MV-4-11 (cell line): ENCODE measurements at places on chromosomes 3 and 15.

GRCh38 chr3:55189359-55189801, 261.5 kb upstream of the LRTM1 start:
- no peak for DNase-seq

GRCh38 chr3:128725547-128726022, 398 bp upstream of the RAB7A start:
- no peak for DNase-seq

DNA sequence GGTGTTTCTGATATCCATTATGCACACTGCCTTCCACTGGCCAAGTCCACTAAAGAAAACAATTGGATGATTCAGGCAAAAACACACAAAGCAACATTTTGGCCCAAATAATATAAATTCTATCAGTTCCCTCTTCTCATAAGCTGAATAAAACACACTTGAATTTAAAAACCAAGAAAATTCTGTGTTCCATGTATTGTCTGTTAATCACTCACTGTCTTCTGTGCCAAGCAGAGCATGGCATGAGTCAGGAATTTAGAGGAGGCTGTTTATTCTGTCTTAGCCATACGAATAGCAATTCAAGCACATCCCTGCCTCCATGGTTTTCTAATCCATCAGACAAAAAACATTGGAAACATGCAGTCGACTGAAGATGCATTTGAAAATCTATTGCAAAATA, 215.6 kb upstream of the UMPS start:
- no peak for DNase-seq

DNA sequence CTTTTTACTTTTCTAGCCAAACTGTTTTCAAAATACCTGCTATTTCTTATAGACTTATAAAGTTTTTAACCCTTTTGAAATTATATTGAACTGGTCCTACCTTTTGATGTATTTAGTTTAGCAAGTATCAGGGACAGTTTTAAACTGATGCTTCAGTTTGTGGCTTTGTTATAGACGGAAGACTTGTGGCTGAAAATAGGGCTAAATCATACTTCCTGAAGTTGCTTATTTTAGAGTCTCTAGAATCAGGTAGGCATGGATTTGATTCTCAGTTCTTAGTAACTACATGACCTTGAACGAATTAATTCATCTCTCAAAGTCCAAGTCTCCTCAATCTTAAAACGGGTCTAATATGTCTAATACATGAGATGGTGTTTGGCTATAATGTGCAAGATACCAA, 322.8 kb downstream of the RAP2B start:
- no peak for DNase-seq

DNA sequence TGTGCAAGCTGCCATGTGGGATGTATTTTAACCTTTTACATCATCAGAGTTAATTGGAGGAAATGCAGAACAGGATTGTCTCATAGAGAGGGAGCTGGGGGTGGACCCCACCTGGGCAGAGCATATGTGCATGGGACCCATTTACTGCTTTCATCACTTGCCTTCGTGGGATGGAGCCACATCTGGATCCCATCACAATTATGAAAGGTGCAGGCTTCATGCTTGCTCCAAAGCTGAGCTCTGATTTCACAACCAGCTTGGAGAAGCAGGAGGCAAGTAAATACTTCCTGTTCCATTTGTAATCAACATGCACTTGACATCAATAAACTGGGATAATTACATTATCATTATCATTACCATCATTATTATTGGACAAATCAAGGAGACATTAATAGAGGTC, 161.9 kb downstream of the ALDH1A2 start:
- no peak for DNase-seq

GRCh38 chr3:123336441-123336851, 112.4 kb downstream of the ADCY5 start:
- no peak for DNase-seq

- DNase-seq, result no peak
Measured at GRCh38 chr3:51024765-51025632, 350.3 kb downstream of the DOCK3 start.

DNA sequence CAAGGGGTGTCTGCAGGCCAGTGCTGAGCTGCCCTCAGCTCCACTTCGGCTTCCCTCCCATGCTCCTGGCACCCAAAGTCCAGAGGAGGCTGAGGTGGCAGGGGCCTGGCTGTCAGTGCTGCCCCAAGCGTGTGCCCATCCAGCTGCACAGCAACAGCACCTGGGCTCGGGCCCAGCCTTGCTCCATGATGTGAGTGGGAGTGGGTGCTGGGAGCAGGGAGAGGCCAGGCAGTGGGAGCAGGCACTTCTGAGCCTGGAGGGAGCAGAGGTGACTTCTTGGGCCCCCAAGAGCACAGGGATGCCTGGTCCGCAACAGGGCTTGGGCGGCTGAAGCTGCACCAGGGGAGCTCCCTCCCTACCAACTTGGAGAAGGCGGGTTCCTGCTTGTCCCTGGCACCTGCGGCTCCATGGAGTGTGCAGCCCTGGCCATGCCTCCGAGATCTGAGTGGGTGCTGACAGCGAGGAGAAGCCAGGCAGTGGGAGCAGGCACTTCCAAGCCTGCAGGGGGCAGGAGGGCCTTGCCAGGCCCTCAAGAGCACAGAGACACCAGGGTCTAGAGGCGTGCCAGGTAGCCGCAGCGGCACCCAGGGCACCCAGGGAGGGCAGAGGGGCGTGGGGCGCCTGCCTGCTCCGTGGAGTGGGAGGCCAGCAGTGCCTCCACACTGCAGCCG, 366.7 kb upstream of the SGO1 start:
- no peak for DNase-seq

GRCh38 chr15:44573386-44573785, 36.4 kb downstream of the EIF3J start:
- DNase-seq, result no peak

DNA sequence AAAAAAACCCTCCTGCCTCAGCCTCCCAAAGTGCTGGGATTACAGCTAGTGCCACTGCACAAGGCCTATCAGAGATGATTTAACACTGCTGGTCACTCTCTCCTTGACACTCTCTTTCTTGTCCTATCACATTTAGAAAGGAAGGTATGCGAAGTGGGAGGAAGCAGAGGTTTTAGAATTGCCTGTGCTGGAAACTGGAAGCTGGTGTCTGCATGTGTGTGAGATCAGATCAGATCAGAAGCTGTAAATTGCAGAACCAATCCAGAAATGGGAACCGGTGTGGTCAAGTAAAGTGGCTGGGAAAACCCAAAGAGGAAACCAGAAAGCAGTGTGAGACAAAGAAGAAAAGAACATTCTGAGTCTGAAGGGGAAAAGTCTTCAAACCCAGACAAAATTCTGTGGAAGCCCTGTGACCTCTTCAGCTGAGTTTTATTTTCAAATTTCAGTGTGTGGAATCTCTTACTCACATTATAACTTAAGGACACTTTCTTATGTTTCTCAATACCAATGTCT, 2.8 kb downstream of the EFHB start:
- peak; percentile 93 for DNase-seq

GRCh38 chr15:59524331-59524731, 86.3 kb downstream of the FAM81A start:
- peak; percentile 39 for DNase-seq

DNA sequence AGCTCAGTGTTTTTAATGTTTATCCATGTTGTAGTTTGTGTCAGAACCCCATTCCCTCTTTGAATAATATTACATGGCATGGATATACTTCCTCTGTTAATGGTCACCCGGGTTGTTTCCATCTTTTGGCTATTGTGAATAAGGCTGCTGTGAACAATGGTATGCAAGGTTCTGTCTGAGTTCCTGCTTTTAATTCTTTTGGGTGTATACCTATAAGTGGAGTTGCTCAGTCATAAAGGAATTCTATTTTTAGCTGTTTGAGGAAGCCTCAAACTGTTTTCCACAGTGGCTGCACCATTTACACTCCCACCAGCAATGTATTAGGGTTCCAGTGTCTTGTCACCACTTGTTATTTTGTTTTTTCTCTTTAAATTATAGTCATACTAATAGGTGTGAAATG, 99.6 kb downstream of the SLC25A26 start:
- peak; percentile 9 for DNase-seq

- DNase-seq, result no peak
Measured at GRCh38 chr3:137078040-137078439, 120.3 kb downstream of the IL20RB start.

DNA sequence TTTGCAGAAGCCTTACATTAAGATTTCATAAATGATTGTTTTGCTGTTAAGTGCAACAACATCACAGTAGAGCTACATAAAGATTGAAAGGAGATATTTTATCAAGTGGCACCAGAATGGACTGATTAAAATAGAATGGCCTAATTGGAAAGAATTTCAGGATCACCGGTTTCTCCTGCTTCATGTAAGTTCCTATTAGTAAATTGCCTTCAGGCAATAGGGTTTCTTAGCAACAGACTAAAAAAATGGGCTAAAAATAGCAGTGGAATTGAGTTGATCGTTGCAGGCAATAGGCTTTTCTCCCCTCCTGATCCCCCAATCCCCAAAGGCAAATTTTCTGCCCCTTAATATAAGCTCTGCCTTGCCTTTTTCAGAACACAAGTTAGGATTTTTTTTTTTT, 917 bp downstream of the LNP1 start:
- peak; percentile 14 for DNase-seq

DNA sequence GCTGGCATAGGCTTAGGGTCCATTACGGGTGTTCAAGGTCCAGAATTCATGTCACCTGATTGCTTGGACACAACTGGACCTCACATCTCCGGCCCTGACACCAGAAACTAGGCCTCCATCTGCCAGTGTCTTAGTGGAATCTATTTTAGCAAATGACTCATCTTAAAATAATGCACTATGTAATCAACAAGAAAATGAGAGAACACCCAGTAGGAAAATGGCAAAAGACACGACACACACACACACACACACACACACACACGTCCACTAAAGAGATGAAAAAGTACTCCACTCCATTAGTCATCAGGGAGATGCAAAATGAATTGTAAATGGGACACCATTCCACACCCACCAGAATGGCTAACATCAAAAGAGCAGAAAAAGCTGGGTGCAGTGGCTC, 11.2 kb downstream of the APBA2 start:
- no peak for DNase-seq

DNA sequence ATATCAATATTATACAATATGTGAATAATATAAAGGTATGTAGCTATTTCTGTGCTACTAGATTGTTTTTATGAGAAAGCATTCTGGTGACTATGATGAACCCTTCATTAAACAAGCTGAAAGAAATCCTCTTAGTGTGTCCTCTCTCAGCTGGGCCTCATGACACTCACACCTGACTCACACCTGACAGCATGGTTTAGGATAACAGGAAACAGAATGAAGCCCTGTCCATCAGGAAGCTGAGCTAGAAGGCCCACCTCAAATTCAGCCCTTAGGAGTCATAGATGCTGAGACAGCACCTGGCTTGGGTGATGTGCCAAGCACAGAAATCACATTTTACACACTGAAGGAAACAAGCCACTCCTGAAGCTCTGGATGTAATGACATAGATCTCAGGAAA, 30.8 kb downstream of the CHCHD4 start:
- no peak for DNase-seq
